ENCODE measurements at places on chromosomes 2 and 18.

DNA sequence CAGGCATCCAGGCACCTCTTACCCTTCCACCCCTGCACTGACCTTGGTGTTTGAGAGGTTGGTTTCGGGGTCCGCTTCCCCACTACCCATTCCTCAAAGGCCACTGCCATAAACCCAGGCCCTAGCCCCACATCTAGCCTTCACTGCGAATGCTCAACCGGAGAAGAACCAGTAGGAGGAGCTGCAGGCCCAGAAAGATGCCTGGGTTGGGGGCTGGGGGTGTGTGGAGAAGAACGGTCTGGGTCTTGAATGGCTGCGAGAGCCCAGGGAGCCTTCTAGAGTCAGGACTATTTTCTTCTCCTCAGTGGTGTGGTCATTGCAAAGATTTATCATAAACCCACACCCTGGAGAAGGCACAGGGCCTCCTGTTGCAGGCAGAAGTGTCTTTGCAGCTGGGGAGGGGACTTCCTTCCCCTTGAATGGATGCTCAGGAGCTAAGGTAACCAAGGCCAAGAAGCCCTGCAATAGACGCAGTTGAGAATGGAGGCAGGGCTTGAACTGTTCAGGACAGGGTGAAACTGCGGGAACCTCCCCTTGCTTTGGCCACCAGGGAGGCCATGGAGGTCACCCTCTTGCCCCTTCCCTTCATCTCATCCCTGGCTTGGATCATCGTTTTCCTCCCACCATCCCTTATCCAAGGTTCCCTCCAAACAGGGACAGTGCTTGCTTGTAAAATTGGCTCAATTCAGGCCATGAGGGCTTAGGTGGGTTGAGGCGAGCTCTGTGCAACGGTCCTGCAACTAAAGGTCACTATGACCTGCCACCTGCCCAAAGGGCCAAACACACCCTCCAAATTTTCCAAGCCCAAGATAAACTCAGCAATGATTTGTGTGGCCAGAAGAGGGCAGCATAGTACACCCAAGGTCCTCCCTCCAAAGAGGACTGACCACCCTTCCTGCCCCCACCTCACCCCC lies 20.9 kb downstream of the THNSL2 start:
- no peak for DNase-seq

DNA sequence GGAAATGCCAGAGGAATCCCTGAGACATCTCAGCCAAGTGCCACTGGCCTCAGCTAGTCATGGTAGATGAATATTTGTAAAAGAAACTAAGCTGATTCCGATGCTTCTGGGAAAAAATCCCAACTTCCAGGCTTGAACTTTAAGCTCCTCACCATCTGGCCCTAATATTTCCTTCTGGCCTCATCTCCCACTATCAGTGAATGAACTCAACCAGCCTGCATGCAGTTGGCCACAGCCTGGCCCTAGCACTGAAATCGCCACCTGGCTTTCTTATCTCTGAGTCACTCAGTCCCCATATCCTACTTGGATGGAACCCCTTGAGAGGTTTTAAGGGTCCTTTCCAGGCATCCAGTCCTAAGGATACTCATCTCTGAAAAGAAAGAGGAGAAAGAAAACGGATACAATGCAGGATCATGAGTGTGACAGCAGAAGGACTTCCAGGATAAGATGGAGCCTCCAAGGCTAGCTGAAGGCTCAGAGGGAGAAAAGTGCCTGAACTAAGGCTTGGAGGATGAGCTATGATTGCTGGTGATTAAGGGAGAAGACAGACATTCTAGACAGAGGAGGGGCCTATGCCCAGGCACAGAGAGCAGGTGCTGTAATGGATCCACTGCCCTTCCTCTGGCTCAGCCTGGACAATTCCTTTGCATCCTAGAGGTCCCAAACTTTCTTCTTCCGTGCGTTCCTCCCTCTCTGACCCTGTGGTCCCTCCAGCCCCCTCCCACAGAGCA lies 141.5 kb upstream of the MYCN start:
- no peak for DNase-seq

- DNase-seq = no peak
These were observed 42.9 kb upstream of the MYO1B start for GRCh38 chr2:191202209-191202721.

DNA sequence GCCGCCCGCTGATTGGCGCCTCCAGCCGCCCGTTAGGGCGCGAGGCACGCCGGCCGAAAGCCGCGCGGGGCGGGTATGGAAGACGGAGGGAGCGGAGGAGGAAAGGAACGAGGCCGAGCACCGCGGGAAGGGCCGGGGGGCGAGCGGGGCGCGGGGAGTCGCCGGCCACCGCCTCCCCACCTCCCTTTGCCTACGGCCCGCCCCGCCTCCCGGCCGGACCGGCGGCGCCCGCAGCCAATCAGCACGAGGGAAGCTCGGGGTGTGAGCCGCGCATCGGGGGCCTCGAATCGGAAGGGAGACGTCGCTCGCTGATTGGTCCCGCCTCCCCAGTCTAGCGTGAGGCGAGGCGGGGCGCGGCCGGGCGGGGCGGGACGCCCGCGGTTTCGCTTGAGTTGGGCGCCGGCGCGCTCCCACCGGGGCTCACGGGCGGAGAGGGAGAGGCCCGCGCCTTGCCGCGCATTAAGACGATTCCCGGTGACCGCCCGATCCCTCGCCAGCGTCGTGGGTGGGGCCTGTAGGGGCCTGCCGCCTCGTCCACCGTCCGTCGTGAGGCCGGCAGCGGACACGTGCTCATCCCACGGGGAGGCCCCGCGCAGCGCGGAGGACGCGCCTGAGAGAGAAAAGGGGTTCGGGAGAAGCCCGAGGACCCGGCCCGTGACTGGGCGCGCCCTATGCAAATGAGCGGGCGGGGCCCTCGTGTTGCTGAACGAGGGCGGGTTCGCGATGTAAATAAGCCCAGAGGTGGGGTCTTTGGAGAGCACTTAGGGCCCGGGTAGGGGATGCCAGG lies 665 bp upstream of the SMAD2 start:
- peak; percentile 83 for DNase-seq

- no peak for DNase-seq
These were observed 166.8 kb downstream of the DYSF start for GRCh38 chr2:71620116-71620515.

GRCh38 chr18:22831441-22831904 lies 101.7 kb upstream of the RBBP8 start:
- DNase-seq = no peak

DNA sequence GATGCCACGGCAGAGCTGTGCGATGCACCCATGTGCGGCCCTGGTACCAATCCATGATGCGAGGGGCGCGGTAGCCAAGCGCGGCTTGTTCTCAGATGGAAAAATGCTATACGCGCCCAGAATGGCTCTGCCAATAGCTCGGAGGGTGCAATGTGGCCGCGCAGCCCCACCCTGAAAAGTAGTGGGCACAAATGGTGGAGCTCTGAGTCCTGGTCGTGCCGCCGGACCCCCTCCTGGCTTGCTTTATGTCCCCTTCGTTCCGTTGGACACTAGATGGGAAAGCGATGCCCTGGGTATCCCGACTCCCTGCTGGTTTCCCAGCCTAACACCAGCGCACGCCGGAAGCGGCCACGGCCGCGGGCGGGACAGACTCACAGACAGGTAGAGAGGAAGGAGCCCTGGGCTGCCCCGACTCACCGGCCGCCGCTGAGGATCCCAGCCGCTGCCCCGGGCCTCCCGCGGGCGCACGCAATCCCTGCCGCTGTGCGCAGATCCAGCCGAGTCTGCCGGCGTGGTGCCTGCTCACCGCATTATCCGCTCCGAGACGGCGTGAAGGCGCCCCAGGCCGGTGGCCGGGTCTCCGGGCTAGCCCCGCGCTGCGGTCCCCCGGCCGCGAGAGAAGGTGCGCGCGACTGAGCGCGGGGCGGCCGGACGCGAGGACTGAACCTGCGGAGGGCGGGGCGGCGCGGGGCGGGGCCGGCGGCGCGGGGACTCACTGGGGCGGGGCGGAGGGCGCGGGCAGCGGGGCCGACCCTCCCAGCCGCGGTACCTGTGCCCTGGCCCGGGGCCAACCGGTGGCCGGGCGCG lies at the start of gene CDC42EP3:
TSS of gene CDC42EP3 (minus strand) at position 634 of the 807 bp plus-strand sequence. CDS start 25,055 bp downstream, outside the sequence.
- peak; percentile 61 for DNase-seq

GRCh38 chr18:10402871-10403559 lies 51.4 kb upstream of the APCDD1 start:
- DNase-seq = no peak

DNA sequence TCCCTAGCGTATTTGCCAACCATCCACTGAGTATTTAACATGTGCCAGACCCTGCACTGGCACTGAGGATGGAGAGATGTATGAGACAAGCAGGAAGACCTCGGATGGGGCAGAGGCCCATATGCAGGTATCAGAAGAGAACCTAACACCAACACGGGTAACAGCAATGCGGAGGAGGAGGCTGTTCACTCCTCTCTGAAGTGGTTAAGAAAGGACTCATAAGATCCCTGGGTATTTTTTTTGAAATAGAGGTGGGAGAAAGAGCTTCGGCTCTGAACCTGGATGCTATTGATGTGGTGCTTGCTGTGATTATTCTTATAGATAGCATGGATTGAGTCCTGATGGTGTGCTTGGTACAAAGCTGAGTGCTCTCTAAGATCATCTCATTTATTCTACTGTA lies 418.3 kb downstream of the LPIN1 start:
- no peak for DNase-seq

DNA sequence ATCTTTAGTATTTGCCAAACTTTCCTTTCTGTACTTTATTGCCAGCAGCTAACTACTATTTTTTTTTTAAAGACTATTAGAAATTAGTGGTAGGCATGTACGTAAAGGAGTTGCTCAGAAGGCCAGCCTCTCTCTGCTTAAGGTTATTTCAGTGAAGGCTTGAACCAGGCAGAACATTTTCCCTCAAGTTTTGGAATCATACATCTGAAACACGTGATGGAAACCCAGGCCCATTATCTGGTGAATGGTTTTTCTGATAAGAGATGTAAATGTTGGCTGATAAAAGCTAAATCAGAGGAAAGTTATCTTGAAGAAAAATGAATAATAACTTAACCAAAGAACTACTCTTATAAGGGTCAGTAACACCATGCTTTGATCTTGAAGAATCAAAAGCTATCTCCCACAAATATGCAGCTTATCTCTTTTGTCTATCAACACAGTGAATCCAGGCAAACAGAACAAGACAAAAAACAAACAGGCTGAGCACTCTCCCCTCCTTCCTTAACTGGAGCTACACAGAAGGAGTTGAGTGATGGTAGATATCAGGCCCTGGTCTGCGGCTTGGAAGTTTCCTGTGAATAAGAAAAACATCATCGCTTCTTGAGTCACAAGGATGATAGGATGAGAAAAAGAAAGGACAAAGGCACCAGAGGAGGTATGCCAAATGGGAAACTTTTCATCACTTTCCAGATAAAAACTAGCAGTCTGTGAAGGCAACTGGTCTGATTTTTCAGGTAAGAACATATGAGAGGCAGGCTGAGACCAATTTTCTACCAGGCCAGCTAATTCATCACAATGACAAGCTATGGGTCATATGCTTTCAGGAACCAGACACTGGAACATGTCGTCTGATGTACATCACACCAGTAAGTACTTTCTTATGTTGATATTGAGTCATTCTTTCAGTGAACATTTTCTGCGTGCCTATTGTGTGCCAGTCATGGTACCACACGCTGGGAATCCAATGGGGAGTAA lies 88.4 kb upstream of the STK17B start:
- no peak for DNase-seq

DNA sequence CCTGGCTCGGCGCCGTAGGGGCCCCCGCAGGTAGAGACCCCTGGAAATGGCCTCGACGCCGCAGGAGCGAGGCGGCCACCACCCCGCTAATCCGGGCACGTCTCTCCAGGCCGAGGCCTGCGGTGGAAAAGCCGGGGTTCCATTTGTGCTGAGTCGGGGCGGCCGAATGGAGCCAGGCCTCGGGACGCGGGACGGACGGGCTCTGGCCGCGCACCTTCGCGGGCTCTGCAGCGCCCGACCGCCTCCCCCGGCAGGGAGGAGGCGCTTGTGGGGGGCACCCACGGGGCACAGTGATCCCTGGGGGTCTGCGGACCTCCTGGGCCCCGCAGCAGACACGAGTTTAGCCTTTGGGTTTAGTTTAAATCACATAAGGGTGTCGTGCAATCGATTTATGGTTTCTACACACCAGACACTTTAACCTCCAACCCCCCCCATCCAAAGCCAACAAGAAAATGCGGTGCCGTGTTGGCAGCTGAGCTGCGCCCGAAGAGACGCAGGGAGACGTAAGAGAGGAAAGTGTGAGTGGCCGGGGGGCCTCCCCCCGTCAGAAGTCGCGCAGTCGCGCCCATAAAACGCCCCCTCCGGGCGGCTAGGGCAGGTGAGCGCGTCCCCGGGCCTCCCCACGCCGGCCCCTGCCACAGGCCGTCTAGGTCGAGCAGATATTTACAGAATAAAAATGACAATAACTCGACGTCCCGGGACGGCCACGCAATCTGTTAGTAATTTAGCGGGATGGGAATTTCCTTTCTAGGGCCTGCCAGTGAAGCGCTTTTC lies 1.0 kb upstream of the NFATC1 start:
- DNase-seq = peak; percentile 53

DNA sequence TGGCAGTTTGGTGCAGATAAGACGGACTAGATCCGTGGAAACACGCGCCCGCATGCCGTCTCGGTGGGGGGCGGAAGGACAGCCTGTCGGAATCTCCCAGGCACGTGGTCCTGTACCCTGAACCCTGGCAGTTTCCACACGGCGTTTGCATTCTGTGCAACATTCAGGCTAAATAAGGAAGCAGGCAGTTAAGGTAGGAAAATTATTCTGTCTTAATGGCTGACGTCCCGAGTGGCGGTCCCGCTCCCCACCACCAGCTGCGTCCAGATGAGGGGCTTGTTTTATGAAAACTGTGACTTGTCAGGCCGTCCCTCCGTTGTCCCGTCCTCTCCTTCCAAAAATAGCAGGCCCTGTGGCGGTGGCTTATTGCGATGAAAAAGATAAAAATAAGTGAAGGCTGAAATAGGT lies 120.2 kb downstream of the NFATC1 start:
- no peak for DNase-seq
